ENCODE measurements at places on chromosomes 1 and 21. TPM values are rescaled to one million over a fixed set of nuclear protein-coding genes. Genes with fewer than 3 reads are reported as not detected.

DNA sequence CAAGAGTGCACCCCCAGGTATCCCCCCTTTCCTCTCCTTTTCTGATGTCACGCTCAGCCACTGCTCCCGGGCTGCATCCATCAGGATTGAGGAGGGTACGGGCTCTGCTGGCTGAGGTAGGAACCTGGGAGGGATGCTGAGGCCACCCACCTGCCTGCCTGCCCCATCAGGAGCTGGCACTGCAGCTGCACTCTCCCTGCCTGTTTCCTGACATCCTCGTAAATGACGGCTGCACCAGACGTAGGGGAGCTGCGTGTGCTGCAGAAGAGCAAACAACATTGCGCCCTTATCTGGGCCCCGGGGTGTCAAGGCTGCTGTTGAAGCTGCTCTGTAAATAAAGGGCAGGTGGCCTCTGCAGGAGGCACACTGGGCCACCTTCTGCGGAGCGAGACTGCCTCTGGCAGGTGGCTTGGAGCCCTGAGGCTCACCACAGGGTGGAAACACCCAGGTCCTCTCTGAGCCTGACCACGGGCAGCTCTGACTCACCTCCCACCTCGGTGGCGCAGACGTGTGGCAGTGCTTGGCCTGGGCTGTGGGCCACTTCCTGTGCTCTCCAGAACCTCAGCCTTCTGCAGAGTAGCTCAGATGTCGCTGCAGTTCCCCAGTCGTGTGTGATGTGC, 30.9 kb downstream of the SNAP47 start:
- DNase-seq, result peak; percentile 38
- peaks cover 50% of the 10 kb centered on the region for H3K36me3 ChIP-seq
- H3K4me1 ChIP-seq, result peaks cover 49% of the 10 kb centered on the region
- no peak overlapping the region for H3K27ac ChIP-seq
- no peaks in the 10 kb centered on the region for H3K27me3 ChIP-seq
- no peak overlapping the region for H3K4me3 ChIP-seq

- no peaks in the 10 kb centered on the region for H3K36me3 ChIP-seq
- no peaks in the 10 kb centered on the region for H3K4me1 ChIP-seq
- H3K27ac ChIP-seq, result no peak overlapping the region
- no peak for DNase-seq
- H3K4me3 ChIP-seq, result no peak overlapping the region
- H3K27me3 ChIP-seq, result no peaks in the 10 kb centered on the region
Measured at GRCh38 chr1:98523256-98523655, 138.3 kb upstream of the SNX7 start.

DNA sequence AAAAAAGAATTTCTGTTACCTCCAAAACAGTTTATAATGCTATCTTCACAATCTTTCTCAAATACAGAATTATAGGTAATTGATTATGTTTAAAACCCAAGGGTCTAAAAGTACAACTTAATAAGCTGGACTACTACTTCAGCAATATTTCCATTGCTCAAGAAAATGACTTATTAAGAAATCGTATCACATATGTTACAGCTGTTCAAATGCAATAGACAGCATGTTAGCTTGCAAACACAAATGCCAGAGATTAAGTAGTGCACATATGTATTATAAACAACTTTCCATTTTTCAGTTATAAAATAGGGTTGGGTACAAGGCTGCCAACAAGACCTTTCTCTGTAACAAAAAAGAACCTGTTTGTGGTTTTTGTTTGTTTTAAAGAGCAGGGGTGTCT, 211.0 kb upstream of the DMRTA2 start:
- no peaks in the 10 kb centered on the region for H3K36me3 ChIP-seq
- H3K4me1 ChIP-seq, result no peaks in the 10 kb centered on the region
- no peak for DNase-seq

DNA sequence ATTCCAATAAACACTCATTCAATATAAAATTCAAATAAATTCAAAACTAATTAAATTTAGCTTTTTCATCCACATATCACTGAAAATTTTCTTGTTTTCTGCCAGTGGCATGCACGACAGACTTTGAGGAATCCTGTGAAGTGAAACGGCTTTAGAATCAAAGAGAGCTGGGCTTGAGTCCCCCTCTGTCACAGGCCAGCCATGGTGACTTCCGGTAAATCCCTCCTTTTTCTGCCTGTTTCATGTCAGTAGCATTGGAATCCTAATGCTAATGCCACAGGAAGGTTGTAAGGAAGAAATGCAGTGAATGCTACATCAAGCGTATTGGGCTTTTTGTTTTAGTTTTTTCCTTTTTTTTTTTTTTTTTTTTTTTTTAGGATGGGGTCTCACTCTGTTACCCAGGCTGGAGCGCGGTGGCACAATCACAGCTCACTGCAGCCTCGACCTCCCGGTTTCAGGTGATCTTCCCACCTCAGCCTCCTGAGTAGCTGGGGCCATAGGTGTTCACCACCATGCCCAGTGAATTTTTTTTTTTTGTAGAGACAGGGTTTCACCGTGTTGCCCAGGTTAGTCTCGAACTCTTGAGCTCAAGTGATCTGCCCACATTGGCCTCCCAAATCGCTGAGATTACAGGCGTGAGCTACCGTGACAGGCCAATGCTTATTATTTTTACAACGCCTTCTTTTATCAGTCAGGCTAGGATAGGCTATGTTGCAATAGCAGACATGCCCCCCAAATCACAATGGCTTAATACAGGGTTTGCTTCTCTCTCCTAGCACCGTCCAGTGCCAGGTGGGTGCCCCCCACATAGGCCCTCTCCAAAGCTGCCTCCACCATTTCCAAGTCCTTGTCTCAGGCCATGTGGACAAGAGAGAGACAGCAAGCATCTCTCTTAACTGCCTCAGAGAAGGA, 3.6 kb upstream of the MATN1 start:
- H3K36me3 ChIP-seq, result peaks cover 9% of the 10 kb centered on the region
- no peak for DNase-seq
- no peaks in the 10 kb centered on the region for H3K27me3 ChIP-seq
- no peak overlapping the region for H3K4me3 ChIP-seq

DNA sequence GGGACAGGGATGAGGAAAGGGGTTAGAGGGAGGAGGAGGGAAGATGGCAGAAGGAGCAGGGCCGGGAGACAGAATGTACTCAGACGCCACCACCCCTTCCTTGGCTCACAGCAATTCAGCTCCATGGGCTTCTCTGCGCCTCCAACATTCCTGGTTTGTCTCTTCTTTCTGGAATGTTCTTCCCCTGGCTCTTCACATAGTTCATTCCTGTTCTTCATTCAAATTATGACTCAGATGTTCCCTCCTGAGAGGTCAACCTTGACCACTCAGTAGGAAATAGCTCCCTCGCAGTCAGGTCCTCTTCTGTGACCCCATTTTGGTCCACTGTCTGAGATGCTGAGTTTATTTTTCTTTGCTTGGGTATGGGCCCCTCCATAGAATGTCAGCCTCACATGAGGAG, 203.2 kb downstream of the C1orf94 start:
- no peak for DNase-seq
- H3K27ac ChIP-seq, result no peak overlapping the region
- peaks cover 14% of the 10 kb centered on the region for H3K27me3 ChIP-seq
- H3K4me3 ChIP-seq, result no peak overlapping the region
- no peaks in the 10 kb centered on the region for H3K4me1 ChIP-seq

DNA sequence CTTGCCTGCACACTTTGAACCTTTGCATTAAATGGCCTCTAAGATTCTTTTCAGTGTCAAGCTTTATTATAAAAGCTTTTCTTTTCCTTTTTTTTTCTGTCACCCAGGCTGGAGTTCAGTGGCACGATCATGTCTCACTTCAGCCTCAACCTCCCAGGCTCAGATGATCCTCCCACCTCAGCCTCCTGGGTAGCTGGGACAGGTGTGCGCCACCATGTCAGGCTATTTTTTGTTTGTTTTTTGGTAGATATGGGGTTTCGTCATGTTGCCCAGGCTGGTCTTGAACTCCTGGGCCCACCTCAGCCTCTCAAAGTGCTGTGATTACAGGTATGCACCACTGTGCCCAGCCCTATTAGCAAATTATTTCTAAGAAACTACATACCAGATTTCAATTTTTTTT, 52.9 kb downstream of the GADD45A start:
- no peaks in the 10 kb centered on the region for H3K36me3 ChIP-seq
- no peak for DNase-seq
- H3K27me3 ChIP-seq, result no peaks in the 10 kb centered on the region
- H3K27ac ChIP-seq, result no peak overlapping the region
- H3K4me3 ChIP-seq, result no peak overlapping the region

DNA sequence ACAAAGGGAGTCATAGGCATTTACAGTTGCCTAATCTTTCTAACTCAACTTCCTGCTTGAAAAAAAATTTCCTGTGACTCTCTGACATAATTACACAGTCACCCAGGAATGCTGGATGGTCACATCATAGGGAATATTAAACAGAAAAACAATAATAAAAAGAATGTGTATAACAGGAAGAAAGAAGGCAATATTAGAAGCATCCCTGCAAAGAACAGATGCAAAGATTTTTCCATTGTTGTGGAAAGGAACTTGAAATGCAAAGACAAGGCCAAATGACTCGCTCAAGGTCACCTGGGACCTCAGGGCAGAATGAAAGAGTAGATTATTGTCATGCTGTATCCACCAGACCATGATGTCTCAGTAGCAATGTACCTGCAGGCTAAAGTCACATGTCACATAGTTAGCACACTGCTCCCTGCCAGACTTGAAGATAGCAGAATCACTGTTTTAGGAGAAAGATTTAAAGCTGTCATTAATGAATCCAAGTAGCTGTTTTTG, 184.3 kb downstream of the CYYR1 start:
- H3K36me3 ChIP-seq, result no peaks in the 10 kb centered on the region
- no peaks in the 10 kb centered on the region for H3K4me1 ChIP-seq
- H3K27me3 ChIP-seq, result no peaks in the 10 kb centered on the region
- no peak overlapping the region for H3K27ac ChIP-seq
- no peak overlapping the region for H3K4me3 ChIP-seq

DNA sequence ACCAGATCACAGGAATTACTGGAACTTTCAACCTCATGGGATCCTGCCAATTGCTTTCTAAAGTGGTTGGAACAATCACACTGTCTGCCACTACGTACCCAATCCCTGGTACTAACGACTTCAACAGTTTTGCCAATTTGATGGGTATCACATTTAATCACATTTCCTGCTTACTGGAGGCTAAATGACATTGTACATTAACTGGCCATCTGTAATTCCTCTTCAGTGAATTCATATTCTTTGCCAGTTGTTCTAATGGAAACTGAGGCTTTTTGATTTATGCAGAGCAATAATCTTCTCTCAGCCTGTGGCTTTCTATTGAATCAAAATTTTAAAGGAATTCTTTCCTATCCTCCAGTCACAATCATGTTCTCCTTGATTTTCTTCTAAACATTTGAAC, 38.2 kb downstream of the LGALS8 start:
- no peak overlapping the region for H3K27ac ChIP-seq
- no peak overlapping the region for H3K4me3 ChIP-seq
- peaks cover 100% of the 10 kb centered on the region for H3K36me3 ChIP-seq
- H3K4me1 ChIP-seq, result no peaks in the 10 kb centered on the region

GRCh38 chr1:223331301-223331700, 32.7 kb downstream of the SUSD4 start:
- no peak overlapping the region for H3K27ac ChIP-seq
- no peak overlapping the region for H3K4me3 ChIP-seq
- H3K27me3 ChIP-seq, result no peaks in the 10 kb centered on the region
- no peaks in the 10 kb centered on the region for H3K4me1 ChIP-seq
- DNase-seq, result no peak

- DNase-seq, result no peak
- H3K27ac ChIP-seq, result no peak overlapping the region
- H3K4me1 ChIP-seq, result peaks cover 10% of the 10 kb centered on the region
- no peaks in the 10 kb centered on the region for H3K27me3 ChIP-seq
- H3K4me3 ChIP-seq, result no peak overlapping the region
- peaks cover 96% of the 10 kb centered on the region for H3K36me3 ChIP-seq
Measured at GRCh38 chr1:223758734-223759133, 46.4 kb downstream of the CAPN2 start.

DNA sequence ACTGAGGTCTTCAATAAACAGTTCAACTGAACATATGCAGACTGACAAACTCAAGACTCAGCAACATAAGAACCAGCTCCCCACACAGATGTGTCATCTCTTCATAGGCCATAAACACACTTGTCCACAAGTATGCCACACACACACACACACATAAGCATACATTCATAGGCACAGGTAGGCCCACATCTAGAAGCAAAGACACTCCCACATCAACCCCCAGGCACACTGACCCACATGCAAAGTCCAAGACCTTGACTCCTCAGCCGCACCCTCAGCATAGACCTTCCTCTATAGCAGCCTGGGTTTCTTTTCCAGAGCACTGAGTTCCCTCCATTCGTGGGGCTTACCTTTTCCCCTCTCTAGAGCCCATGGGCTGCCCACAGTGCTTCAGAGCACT, 1.4 kb downstream of the LAD1 start:
- peak overlapping the region; percentile 9 for H3K27ac ChIP-seq
- peaks cover 21% of the 10 kb centered on the region for H3K27me3 ChIP-seq
- peak overlapping the region; percentile 50 for H3K4me3 ChIP-seq
- no peaks in the 10 kb centered on the region for H3K36me3 ChIP-seq

DNA sequence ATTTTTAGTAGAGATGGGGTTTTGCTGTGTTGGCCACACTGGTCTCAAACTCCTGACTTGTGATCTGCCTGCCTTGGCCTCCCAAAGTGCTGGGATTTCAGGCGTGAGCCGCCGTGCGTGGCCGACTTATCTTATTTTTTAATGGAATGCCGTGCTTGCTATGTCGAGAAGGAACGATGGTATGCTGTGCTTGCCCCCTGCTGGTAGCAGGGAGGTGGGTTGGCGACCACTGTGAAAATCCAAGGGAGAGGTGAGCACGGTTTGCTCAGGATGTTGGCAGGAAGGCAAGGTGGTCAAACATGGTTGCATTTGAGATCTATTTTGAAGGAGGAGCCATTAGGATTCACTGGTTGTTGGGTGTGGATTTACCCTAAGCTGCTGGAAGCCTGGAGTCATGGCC, 45.8 kb upstream of the RCC2 start:
- DNase-seq, result no peak
- no peak overlapping the region for H3K4me3 ChIP-seq
- no peaks in the 10 kb centered on the region for H3K36me3 ChIP-seq
- H3K27ac ChIP-seq, result no peak overlapping the region
- no peaks in the 10 kb centered on the region for H3K27me3 ChIP-seq
- H3K4me1 ChIP-seq, result no peaks in the 10 kb centered on the region

Gene AGMAT
- not detected for total RNA-seq

Gene ZNF124
- total RNA-seq, result 29.1 TPM

Gene LRRN2
- 2.5 TPM for total RNA-seq

Gene SPATA45
- not detected for total RNA-seq

Gene COL24A1
- total RNA-seq, result 1.1 TPM

Data from lower lobe of right lung (tissue), 2 donors.